ENCODE measurements at places on chromosomes 12 and 14. TPM values are rescaled to one million over a fixed set of nuclear protein-coding genes. Genes with fewer than 3 reads are reported as not detected.

The FAM222A gene
- total RNA-seq: 1.3 TPM

The PRIMA1 gene
- not detected for total RNA-seq

The BMAL2 gene
- total RNA-seq: 58.8 TPM

DNA sequence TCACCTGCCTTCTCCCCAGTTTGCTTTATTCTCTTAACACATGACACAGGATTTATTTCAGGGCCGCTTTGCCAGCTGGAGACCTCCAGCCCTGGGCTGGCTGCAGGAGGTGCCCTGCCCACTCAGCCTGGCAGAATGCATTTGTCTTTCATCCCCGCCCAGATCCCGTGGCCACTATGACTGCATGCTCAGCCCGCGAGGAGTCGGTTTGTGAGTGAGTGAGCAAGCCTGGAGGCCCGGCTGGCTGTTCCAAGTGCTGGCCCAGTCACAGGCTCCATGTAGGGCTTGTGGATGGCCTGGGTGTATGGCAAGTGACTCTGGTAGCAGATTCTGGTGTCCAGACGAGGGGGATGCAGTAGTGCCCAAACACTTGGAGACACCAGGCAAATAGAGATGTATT lies 2.1 kb downstream of the TDP1 start:
- DNase-seq: no peak
